Activated T-cell treated with anti-CD3 and anti-CD28 coated beads for 48 hours (primary cell): ENCODE measurements at places on chromosomes 7 and 10.

GRCh38 chr10:128576943-128577670 is 450.9 kb upstream of the MKI67 start:
- no peak for DNase-seq

DNA sequence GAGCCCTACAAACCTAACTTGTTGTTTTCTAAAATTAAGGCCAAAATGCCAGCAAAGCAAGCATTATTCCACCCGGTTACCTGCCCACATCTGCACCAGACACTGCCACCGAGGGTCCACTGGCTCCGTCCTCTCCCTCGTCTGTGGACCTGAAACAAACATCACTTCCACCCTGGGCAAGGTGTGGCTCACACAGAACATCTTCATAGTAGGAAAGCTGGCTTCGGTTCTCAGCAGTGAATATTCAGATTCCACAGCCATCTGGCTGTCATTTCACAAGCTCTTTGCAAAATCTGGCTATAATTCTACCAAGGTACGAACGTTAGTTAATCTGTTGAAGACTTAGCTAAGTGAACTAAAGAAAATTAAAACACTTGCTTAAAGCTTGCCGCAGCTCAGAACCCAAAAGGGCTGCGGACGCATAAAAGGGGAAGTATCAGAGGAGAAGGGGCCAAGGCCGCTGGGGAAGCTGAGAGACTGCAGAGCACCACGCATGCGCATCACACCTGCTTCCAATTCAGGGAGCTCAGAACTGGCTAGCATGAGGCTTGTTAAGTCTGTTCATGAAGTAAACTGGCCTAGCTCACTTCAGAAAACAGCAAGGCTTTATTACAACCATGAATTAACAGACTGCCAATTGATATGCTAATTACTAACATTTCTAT is 46.1 kb downstream of the PTPRN2 start:
- peak; percentile 2 for DNase-seq

DNA sequence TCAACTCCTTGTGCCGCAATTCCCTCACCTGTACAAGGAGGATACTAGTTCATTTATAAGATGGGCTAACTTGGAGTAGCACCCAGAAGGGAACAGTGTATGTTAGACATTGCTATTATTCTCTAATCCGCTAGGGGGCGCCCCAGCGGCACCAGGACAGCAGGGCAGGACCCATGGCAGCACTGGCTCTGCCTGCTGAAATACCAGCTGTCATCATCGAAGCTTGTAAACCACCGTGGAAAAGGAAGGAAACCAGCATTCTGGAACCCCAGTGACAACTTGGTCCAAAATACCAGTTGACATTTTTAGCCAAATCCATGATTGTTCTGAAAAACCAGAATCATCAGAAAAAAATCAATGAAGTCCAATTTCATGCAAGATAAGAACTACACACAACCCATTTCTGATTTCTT is 134.4 kb downstream of the ITGA8 start:
- DNase-seq = peak; percentile 40

- DNase-seq = no peak
These were observed 104.0 kb downstream of the PLXDC2 start for GRCh38 chr10:19920075-19920726.

- DNase-seq = no peak
These were observed 239.0 kb upstream of the KLF6 start for GRCh38 chr10:4024027-4024426.

DNA sequence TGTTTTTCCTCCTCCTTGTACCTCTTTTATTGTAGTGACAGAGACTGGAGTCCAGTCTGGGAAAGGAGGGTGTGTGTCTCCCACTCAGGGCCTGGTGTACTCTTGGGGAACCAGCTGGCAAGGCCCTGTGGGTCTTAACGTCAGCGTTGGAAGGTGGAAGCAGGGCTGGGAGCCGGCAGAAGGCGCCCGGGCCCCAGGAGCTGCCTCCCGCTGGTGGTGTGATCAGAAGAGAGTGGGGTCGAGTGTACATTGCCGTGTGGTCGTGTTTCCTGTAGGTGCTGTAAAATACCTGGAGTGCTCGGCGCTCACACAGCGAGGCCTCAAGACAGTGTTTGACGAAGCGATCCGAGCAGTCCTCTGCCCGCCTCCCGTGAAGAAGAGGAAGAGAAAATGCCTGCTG is 45.7 kb downstream of the DAGLB start:
- no peak for DNase-seq

DNA sequence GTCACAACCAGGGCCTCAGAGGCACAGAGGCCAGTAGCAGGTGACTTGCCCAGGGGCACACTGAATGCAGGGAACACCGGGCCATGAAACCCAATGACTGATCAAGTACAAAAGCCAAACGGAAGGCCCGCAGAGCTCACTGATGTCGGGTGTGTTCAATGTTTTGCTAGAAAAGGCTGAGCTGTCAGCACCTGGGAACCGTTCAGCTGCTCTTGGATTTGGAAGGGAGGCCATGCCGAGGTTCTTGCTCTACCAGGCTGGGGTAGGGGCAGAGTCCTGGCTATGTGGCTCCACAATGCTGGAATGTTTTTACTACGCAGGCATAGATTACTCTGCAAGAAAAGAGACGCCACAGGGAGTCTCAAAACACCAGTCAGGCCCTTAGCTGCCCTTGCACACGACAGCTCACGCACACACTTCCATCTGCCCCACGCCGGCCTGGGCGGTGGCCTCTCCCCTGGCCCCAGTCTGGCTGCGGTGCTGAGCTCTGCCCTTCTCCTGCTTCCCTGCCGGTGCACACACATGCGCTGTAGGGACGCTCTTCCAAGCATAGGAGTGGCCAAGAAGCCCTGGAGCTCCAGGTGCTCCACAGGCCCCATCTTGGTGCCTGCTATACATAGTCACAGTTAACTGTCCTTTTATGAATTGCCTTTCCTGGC is 79.9 kb downstream of the ZRANB1 start:
- DNase-seq = no peak

GRCh38 chr7:132436121-132436520 is 140.1 kb downstream of the PLXNA4 start:
- DNase-seq = no peak

- DNase-seq = no peak
These were observed 56.8 kb upstream of the CD36 start for GRCh38 chr7:80581486-80582260.

- DNase-seq = no peak
These were observed 24.0 kb downstream of the HABP2 start for GRCh38 chr10:113576852-113577251.

DNA sequence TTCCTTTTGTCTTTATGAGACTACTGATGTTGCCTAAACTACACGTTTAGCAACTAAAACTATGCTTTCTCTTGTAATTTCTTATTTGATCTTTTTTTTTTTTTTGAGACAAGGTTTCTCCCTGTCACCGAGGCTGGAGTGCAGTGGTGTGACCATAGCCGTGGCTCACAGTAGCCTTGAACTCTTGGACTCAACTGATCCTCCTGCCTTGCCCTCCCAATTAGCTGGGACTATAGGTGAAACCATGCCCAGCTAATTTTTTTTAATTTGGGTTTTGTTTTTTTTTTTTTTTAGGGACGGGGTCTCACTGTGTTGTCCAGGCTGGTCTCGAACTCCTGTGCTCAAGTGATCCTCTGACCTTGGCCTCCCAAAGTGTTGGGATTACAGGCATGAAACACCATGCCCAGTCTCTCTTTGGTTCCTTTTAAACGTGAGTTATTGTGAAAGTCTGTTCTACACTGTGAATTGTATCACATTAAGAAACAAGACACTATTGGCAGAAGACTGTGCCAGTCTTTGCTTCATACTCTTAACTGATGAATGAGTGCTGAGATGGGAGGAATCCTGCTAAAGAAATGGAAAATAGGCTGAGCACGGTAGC is 6.4 kb downstream of the TMEM248 start:
- DNase-seq = no peak

DNA sequence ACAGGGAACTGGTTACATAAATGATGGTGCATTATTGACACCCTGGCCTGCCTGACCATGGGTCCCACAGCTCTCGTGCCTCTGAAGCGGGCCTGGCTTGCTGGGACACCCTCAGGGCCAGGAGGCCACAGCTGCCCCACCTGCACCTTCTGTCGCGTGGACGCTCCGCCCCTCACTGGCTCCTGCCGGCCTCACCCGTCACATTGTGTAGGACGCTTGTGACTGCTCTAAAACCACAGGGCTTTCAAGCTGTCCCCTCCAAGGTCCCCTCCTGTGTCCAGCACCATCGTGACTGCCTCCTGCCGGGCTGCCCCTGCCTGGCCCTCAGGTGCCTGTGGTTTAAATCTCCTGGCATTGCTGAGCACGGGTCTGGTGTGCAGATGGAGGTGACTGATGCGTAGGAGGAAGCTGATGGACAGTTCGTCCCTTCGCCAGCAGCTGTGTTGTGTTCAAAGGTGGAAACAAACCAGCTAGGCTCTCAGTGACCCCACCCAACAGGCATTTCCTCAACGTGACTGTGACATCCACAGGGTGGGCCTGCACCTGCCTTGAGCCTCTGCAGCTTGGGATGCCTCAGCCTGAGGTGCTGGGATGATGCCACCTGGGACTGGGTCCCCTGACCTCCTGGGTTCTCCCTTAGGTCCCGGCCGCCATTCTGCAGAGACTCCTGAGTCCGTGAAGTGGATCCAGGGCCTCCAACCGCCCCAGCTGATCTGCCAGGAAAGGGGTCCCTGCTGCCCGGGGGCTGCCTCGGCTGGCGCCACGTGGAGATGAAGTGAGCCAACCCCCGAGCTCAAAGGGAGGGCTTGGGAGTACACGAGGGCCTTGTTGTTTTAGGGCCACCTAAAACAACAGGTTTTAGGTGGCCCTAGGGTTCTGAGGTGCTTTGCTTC is 148.5 kb downstream of the WDR37 start:
- DNase-seq = no peak

DNA sequence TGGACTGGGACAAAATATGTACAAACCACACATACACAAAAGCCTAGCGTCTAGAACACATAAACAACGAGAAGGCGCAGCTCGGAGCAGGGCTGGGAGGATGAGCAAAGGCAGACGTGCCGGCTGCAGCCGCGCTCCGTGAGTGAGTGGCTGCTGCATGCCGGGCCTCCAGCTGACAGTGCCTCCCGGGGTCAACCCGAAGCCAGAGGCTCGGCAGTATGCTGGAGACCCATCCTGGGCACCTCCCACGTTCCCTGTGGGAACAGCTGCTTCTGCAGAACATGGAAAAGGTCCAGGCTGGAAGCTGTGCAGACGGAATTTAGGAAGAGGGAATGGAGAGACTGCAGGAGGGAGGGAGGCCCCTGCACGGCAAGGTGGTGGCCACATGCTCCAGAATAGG is 3.6 kb upstream of the GPR146 start:
- DNase-seq = no peak

GRCh38 chr7:115676080-115676479 is 354.5 kb downstream of the TFEC start:
- DNase-seq = no peak

DNA sequence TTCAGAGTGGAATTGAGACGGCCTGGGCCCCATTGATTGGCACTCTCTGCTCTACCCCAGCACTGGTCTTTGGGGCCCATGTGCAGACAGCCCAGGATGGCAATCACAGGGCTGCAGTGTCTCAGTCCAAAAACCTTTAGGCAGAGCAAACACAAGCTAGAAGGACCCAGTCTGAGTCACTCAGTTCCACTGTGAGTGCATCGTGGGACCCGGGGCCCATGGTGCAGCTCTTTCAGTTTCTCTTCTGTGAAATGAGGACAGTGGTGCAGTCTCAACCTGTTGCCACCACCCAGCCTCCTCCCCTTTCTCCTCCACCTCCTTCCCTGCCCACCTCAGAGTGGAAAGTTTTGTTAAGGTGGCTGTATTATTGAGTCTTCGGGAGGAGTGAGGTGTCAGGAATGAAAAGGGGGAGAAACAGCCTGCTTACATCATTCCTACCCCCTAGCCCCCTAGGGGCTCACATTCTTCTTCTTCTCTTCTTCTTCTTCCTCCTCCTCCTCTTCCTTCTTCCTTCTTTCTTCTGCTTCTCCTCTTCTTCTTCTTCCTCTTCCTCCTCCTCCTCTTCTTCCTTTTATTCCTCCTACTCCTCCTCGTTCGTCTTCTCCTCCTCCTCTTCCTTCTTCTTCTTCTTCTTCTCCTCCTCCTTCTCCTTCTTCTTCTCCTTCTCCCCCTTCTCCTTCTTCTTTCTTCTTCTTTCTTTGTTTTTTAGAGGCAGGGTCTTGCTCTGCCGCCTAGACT is 19.5 kb upstream of the CARD11 start:
- peak; percentile 74 for DNase-seq

- DNase-seq = no peak
These were observed 139.6 kb downstream of the CDH23 start for GRCh38 chr10:71536332-71536731.

- DNase-seq = no peak
These were observed 10.8 kb upstream of the LRRC4 start for GRCh38 chr7:128042012-128042411.

DNA sequence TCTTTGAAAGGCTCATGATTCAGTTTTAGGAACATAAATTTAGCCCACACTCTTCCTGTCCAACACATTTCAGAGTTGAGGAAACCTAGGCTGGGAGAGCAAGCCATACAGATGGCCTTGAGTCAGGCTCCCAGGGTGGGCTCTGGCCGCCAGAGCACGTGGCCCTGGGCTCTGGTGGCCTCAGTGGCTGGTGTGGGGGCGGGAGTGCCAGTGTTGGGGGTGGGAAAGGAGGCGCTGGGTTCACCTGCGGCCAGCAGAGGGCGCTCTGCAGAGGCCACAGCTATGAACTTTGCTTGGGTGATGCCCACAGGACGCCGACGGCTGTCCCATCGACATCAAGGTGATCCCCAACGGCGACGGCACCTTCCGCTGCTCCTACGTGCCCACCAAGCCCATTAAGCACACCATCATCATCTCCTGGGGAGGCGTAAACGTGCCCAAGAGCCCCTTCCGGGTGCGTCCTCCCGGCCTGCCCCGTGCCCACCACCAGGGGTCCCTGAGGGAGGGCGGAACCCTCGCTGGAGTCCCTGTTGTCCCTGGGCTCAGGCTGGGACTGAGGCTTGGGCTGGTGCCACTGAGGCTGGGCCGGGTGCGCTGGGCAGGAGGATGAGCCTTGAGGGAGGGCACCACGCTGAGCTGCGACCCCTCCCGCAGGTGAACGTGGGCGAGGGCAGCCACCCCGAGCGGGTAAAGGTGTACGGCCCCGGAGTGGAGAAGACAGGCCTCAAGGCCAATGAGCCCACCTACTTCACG is 11.9 kb downstream of the FLNC start:
- peak; percentile 63 for DNase-seq

- DNase-seq = no peak
These were observed 3.4 kb upstream of the CHST12 start for GRCh38 chr7:2399848-2400587.

- DNase-seq = peak; percentile 53
These were observed 511 bp upstream of the NRP1 start for GRCh38 chr10:33334805-33335550.
